ENCODE measurements at places on chromosomes 5 and 9. TPM values are rescaled to one million over a fixed set of nuclear protein-coding genes. Genes with fewer than 3 reads are reported as not detected.

CCNJL gene
- total RNA-seq, result 0.86 TPM

PCDHGA8 gene
- 3.0 TPM for total RNA-seq

AK8 gene
- total RNA-seq, result 0.32 TPM

SURF6 gene
- total RNA-seq, result 8.2 TPM

HOMER1 gene
- 12.6 TPM for total RNA-seq

IRX1 gene
- total RNA-seq, result not detected

CDKN2B-AS1 gene
- total RNA-seq, result 9.5 TPM

NREP gene
- 146 TPM for total RNA-seq

TRPM6 gene
- total RNA-seq, result under 0.01 TPM

PCDHA13 gene
- under 0.01 TPM for total RNA-seq

CTNND2 gene
- total RNA-seq, result not detected

LCN10 gene
- not detected for total RNA-seq

UNC5A gene
- total RNA-seq, result not detected

PRLR gene
- 3.5 TPM for total RNA-seq

MRPS27 gene
- 88.5 TPM for total RNA-seq

GPX3 gene
- 3.9 TPM for total RNA-seq

PCDHA2 gene
- under 0.01 TPM for total RNA-seq

GRIN1 gene
- not detected for total RNA-seq

KLF9 gene
- 34.5 TPM for total RNA-seq

CLINT1 gene
- total RNA-seq, result 87.0 TPM

TPPP gene
- total RNA-seq, result under 0.01 TPM

CA9 gene
- total RNA-seq, result under 0.01 TPM
